Central memory CD8-positive, alpha-beta T cell (primary cell): ENCODE measurements at places on chromosomes 12 and 14.

DNA sequence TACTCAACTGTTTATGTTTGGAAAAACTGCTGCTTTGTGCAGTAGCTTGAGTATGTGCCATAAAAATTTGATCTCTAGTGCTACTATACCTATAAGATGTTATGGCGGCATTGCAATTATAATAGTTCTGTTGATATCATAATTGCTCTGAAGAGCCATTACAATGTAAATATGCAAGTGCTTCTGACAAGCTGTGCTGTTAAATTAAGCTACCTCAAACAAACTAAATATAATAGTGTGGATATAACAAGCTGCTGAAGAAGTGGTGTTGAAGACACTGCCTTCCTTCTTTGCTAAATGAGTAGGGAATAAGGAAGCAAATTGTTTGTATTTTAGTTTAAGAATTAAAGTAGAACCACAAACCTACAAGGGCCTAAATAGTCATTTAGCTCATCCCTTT is 301.0 kb upstream of the MIS18BP1 start:
- no peak overlapping the region for H3K4me3 ChIP-seq
- H3K36me3 ChIP-seq: peaks cover 1% of the 10 kb centered on the region
- no peaks in the 10 kb centered on the region for H3K27me3 ChIP-seq
- H3K27ac ChIP-seq: no peak overlapping the region

DNA sequence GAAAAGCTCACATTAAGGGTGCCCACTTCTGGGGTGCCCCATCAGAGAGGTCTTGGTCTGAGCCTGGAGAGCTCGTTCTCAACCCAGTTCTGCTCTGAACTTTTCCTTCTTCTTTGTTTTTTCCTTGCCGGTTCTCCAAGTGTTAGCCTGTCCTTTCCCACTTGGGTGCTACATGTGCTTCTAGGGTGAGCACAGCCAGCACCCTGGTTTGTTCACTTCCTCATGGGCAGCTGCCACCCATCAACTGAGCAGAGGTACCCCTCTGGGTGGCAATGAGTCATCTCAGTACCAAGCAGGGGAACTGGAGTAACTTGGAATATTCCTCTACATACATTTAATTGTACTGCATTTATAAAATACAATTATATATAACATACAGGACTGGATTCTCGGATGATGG is 3.9 kb upstream of the SYNE3 start:
- no peak for DNase-seq
- no peaks in the 10 kb centered on the region for H3K27me3 ChIP-seq
- peak overlapping the region; percentile 85 for H3K27ac ChIP-seq
- H3K4me1 ChIP-seq: peaks cover 81% of the 10 kb centered on the region

GRCh38 chr12:131452444-131452860 is 258.4 kb upstream of the SFSWAP start:
- H3K27ac ChIP-seq: no peak overlapping the region
- H3K36me3 ChIP-seq: no peaks in the 10 kb centered on the region
- peaks cover 41% of the 10 kb centered on the region for H3K27me3 ChIP-seq

GRCh38 chr12:78392918-78393317 is 471.7 kb upstream of the SYT1 start:
- H3K4me3 ChIP-seq: no peak overlapping the region
- no peaks in the 10 kb centered on the region for H3K36me3 ChIP-seq
- DNase-seq: no peak
- no peaks in the 10 kb centered on the region for H3K4me1 ChIP-seq

- DNase-seq: no peak
Observed at GRCh38 chr14:90599748-90600507, 203.1 kb downstream of the CALM1 start.

- no peaks in the 10 kb centered on the region for H3K27me3 ChIP-seq
- H3K4me3 ChIP-seq: no peak overlapping the region
- no peak overlapping the region for H3K27ac ChIP-seq
Observed at GRCh38 chr12:75020068-75020557, 189.5 kb downstream of the KCNC2 start.

- H3K4me3 ChIP-seq: no peak overlapping the region
- peaks cover 6% of the 10 kb centered on the region for H3K4me1 ChIP-seq
- no peaks in the 10 kb centered on the region for H3K36me3 ChIP-seq
- H3K27me3 ChIP-seq: peaks cover 32% of the 10 kb centered on the region
- no peak for DNase-seq
Observed at GRCh38 chr12:49552014-49552413, 13.2 kb downstream of the KCNH3 start.

DNA sequence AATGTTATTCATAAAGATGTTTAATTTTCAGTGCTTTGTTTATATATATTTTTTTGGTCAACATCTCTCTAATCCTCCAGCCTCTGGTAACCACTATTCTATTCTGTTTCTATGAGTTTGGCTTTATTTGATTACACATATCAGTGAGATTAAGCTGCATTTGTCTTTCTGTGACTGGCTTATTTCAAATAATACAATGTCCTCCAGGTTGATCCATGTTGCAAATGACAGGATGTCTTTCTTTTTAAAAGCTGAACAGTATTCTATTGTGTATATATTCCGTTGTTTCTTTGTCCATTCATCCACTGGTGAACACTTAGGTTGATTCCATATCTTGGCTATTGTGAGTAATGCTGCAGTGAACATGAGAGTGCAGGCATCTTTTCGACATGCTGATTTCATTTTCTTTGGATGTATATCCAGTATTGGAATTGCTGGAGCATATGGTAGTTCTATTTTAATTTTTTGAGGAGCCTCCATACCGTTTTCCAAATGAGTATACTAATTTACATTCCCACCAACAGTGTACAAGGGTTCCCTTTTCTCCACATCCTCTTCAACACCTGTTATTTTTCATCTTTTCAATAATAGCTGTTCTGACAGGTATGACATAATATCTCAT is 142.4 kb downstream of the PRKCH start:
- no peaks in the 10 kb centered on the region for H3K27me3 ChIP-seq
- no peak overlapping the region for H3K4me3 ChIP-seq
- peaks cover 82% of the 10 kb centered on the region for H3K36me3 ChIP-seq
- peaks cover 77% of the 10 kb centered on the region for H3K4me1 ChIP-seq
- peak overlapping the region; percentile 71 for H3K27ac ChIP-seq
- DNase-seq: no peak

DNA sequence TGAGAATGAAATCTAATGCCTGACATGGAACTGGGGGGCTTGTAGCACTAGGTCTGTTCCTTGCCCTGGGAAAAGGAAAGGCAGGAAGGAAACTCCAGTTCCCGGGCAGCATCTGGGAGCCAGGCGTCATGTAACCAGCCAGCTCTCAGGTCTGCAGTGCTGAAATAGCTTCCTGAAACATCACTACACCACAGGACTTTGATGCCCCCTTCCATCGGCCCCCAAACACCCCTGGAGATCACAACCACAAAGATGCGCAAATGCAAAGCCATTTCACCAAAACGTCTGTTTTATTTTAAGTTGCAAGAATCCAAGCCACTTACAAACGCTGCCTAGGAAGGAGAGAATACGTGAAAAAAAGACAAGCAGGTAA is 40.9 kb downstream of the KCTD10 start:
- peaks cover 1% of the 10 kb centered on the region for H3K36me3 ChIP-seq
- no peak overlapping the region for H3K27ac ChIP-seq
- H3K4me1 ChIP-seq: peaks cover 13% of the 10 kb centered on the region
- no peaks in the 10 kb centered on the region for H3K27me3 ChIP-seq
- DNase-seq: no peak

DNA sequence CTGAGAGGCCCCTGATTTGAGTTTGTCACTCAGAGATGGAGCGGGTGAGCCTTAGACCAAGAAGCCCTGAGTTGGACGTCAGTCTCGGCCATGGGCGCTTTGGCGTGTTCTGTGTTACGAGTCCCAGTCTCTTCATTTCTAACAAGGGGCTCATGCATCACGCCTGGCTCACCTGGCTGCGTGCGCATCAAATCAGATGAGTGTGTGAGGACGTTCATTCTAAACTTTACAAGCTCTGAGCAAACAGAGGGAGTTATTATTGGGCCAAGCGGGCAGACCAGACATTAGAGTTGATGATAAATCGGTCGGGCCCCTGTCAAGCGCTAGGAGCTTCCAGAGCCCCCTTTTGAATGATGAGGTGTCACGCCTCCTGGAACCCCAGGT is 117.2 kb downstream of the CALM1 start:
- peaks cover 19% of the 10 kb centered on the region for H3K27me3 ChIP-seq
- H3K4me1 ChIP-seq: peaks cover 3% of the 10 kb centered on the region

GRCh38 chr14:55152052-55152753 is 23.2 kb downstream of the LGALS3 start:
- no peak overlapping the region for H3K4me3 ChIP-seq
- H3K4me1 ChIP-seq: peaks cover 5% of the 10 kb centered on the region
- no peaks in the 10 kb centered on the region for H3K27me3 ChIP-seq
- H3K36me3 ChIP-seq: peaks cover 3% of the 10 kb centered on the region
- no peak overlapping the region for H3K27ac ChIP-seq

DNA sequence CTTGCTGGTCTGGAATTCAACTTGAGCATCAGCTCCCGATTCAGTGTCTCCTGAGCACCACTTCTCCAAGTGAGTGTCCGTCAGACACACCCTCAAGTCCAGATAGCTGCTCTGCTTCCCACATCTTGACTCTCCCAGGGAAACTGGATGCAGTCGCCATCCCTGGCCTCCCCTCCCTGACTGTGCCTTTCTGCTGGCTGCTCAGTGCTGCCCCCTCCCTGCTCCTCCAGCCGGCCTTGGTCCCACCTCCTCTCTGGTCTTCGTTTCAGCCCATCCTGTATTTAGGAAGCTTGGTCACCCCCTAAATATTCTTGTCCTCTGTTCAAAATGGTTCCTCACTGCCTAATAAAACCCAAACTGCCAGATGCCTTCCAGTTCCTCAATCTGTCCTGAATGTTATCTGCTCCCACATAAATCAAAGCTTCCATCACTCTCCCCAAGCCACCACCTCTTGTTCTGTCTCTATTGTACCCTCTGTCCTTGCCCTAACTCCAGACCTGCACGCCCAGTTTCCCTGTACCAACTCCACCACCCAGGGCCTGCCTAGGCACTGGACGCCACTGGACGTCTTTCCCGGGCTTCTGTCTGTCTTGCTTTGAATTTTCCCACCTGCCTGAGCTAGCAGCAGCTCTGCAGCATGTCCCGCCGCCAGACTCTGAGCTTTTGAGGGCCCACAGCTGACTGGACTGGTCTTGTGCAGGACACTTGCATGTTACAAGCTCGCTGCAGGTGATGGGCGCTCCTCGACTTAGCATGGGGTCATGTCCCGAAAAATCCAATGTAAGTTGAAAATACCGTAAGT is 33.8 kb downstream of the CCDC92 start:
- peak overlapping the region; percentile 90 for H3K27ac ChIP-seq
- H3K4me1 ChIP-seq: peaks cover 39% of the 10 kb centered on the region
- peaks cover 2% of the 10 kb centered on the region for H3K36me3 ChIP-seq
- no peaks in the 10 kb centered on the region for H3K27me3 ChIP-seq
